Brain microvascular endothelial cell (primary cell): ENCODE measurements at places on chromosomes 7 and 10.

GRCh38 chr10:110775020-110775375, 96.7 kb upstream of the PDCD4 start:
- DNase-seq, result no peak

- no peak for DNase-seq
These were observed 33.9 kb upstream of the GPR37 start for GRCh38 chr7:124799448-124799847.

GRCh38 chr10:43231523-43232078, 35.3 kb downstream of the RASGEF1A start:
- DNase-seq, result no peak

GRCh38 chr10:3265088-3265487, 92.5 kb upstream of the PITRM1 start:
- peak; percentile 43 for DNase-seq

- DNase-seq, result no peak
These were observed 495.1 kb downstream of the AUTS2 start for GRCh38 chr7:70093205-70093904.

- DNase-seq, result no peak
These were observed 6.5 kb downstream of the DUS4L start for GRCh38 chr7:107570298-107570697.

- peak; percentile 7 for DNase-seq
These were observed 17.0 kb downstream of the FAM131B start for GRCh38 chr7:143345428-143345900.

GRCh38 chr7:7785344-7785973, 67.1 kb upstream of the RPA3 start:
- no peak for DNase-seq

GRCh38 chr10:1532636-1533035, 204.7 kb downstream of the ADARB2 start:
- DNase-seq, result no peak

GRCh38 chr7:119197877-119198527, 973.5 kb downstream of the ANKRD7 start:
- DNase-seq, result peak; percentile 64

DNA sequence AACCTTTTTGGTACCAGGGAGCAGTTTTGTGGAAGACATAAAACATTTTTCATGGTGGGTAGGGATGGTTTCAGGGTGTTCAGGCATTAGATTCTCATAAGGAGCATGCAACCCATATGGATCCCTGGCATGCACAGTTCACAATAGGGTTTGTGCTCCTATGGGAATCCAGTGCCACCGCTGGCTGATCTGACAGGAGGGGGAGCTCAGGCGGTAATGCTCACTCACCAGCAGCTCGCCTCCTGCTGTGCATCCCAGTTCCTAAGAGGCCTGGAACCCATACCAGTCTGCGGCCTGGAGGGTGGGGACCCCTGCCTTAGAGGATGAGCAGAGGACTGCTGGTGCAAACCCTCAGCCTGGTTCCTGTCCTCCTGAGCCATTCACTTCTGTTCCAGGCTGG, 561.7 kb downstream of the SDK1 start:
- DNase-seq, result no peak

- DNase-seq, result no peak
These were observed 143.9 kb upstream of the LYZL2 start for GRCh38 chr10:30773501-30773900.

DNA sequence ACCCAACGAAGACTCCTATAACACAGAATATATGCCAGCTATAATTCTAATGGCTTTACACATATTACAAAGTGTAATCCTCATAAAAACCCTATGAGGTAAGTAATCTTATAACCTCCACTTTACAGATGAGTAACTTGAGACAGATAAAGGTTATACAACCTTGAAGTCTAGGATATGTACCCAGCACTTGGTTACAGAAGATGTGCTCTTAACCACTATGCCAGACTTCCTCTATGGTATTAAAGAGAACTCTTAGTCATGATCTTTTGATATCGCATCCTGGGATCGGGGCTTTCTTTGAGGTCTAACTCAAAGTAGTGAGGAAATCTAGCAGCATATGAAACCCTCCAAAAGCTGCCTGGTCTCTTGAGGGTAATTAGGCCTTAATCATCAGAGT, 319.2 kb upstream of the LRRN3 start:
- no peak for DNase-seq

GRCh38 chr10:29619241-29619669, 15.5 kb downstream of the SVIL start:
- no peak for DNase-seq

GRCh38 chr7:125136755-125137532, 207.3 kb upstream of the POT1 start:
- peak; percentile 55 for DNase-seq

DNA sequence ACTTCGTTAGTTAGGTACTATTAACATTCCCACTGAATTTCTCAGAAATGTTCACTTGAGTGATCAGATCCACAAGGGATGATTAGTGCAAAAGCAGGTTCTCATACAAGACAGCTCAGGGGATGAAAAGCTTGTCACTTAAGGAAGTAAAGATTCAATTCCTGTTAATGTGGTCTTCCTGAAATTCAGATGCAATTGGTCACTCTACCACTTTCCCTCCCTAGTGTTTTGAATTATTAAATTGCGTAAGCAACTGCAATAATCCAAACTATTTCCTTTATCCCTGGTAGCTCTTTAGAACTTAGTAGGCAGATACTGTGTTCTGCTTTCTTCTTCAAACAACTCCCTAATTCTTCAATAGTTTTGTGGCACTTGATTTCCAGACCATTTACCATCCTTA, 121.4 kb downstream of the MAGI2 start:
- DNase-seq, result no peak

DNA sequence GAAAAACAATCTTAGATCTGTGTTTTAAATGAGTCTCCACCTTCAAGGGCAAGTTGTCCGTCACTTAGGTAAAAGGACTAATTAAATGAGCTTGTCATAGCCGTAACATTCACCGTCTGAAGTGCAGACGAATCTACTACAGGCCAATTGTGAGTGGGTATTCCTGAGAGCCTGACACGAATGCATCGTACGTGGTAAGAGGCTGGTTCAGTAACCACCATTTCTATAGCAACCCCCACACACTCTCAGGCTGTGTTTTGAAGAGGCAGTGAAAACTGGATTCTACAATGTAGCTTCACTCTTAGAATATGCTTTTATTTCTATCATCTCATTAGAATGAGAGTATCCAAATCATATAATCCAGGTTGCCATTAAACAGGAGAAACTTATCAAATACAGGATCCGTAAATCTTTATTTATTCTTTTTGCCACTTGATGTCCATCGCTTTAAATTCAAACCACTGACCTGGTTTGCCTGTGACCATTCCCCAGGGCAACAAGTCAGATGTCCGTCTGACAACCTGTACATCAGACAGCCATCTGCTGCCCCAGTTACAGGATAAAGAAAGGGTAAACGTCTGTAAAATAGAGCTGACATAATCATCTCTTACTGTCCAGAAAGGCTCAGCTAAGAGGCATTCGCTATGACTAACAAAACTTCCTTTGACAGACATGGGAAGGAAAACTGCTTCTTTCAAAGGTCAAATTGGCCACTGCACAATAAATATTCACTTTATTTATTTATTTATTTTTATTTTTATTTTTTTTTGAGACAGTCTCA, 70.3 kb upstream of the NMT2 start:
- peak; percentile 67 for DNase-seq

DNA sequence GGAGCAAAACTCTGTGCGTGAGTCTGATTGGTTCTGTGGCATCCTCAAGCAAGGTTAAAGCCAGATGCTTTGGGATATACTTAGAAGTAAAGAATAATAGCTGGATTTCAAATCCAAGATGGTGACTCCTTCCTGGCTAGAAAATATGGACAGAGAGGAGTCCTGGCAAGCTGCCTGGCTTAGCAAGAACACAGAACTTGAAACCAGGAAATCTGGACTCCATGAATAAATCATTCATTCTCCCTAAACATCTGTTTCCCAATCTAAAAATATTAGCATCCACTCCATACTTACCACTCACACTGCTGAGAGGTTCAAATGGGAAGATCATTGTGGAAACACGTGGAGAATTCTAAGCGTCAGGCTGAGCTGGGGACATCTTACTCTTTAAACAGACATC, 1074.1 kb upstream of the AUTS2 start:
- DNase-seq, result no peak

DNA sequence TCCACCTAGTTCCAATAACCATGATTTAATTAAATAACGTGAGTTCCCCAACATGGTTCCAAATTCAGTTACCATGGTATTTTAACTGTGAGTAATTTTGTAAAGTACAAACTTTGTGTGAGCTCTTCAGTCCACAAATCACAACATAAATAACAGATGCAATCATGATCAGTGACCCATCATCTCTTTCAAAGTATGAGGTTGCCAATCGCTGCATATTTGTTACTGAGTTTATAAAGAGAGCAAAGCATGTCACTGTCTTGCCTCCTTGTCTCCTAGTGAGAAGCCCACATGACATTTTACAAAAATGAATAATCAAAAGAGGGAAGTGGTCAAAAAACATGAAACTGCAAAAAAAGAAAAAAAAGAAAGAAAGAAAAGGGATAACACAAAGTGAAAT, 69.1 kb upstream of the PDSS1 start:
- no peak for DNase-seq

- no peak for DNase-seq
These were observed 1028.5 kb upstream of the PHF14 start for GRCh38 chr7:9945131-9945530.

- DNase-seq, result no peak
These were observed 122.0 kb upstream of the HABP2 start for GRCh38 chr10:113430634-113431397.

DNA sequence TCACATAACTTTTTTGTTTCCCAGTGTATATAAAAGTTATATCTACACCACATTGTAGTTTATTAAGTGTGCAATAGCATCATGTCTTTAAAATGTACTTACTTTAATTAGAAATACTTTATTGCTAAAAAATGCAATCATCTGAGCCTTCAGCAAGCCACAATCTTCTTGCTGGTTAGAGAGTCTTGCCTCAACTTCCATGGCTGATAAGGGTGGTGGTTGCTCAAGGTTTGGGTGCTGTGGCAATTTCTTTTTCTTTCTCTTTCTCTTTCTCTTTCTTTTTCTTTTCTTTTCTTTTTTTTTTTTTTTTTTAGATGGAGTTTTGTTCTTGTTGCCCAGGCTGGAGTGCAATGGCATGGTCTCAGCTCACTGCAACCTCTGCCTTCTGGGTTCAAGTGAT, 360.0 kb downstream of the MAGI2 start:
- DNase-seq, result no peak

GRCh38 chr10:32125023-32125422, 68.8 kb upstream of the KIF5B start:
- DNase-seq, result no peak

GRCh38 chr7:43576241-43576640, 6.7 kb upstream of the STK17A start:
- no peak for DNase-seq

DNA sequence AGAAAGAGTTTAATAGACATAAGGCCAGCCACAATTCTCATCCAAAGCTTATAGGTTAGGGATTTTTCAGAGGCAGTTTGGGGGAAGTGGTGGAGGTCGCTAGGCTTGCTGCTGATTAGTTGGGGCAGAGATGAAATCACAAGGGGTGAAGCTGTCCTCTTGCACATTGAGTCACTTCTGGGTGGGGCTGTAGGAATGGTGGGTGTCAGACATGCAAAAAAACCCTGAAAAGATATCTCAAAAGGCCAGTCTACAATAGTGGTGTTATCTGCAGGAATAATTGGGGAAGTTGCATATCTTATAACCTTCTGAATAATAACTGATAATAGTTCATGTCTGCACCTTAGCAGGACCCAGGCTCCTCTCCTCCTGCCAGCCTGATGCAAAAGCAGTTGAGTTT, 2.1 kb downstream of the FAM24B start:
- DNase-seq, result no peak

DNA sequence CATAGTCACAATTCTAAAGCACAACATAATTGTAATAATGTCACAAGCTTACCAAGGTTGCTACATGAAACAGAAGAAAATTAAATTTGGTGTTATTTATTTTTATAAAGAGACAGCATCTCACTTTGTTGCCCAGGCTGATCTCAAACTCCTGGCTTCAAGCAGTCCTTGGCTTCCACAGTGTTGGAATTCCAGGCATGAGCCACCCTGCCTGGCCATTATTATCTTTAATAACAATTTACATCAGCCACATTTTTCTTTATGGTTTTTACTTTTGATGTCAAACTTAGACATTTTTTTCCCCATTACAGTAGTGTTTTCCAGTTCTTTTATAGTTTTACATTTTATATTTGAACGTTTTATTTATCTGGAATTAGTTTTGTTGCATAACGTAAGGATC, 46.7 kb downstream of the BMPR1A start:
- DNase-seq, result peak; percentile 40

DNA sequence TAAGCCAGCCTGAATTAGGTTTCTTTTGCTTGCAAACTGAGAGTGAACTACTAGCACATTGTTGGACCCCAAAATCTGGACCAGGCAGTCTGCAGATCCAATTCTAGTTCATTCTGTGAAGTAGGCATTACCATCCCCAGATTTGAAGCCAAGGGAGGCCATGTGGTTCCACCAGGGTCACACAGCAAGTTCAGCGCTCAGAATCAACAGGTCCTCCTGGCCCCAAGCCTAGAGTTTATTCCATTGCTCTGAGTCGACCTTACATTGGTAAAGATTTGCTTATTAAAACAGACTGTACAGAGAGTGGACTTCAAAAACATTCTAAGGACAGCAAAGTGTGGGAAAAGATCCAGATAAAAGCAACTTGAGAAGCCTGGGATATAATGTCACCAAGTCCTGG, 50.9 kb downstream of the AFAP1L2 start:
- no peak for DNase-seq

- no peak for DNase-seq
These were observed 30.1 kb downstream of the SND1 start for GRCh38 chr7:127682140-127682539.

DNA sequence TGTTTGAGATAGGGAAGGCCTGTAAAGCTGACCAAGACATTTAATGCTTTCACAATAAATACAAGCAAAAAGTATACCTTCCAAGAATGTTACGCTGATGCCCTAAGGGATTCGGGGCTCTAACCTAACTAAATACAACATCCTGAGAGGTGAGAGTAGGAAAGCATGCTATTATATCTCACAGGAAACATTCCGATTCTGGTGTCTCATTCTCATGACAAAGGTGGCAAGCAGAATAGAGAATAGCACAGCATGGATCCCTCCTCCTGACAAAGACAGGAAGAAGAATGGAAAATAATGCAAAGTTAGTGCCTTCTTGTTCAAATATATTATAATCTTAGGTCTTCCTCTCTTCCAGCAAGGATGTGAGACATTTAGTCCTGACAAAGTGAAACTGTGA, 504.3 kb downstream of the TFEC start:
- DNase-seq, result no peak

GRCh38 chr7:99559175-99559915, 903 bp downstream of the ZNF655 start:
- DNase-seq, result no peak

GRCh38 chr10:72260976-72261783, 12.5 kb upstream of the DDIT4 start:
- DNase-seq, result no peak
